ENCODE measurements at places on chromosomes 5 and 9. TPM values are rescaled to one million over a fixed set of nuclear protein-coding genes. Genes with fewer than 3 reads are reported as not detected.
A peak's percentile ranks its signal among the peaks of the same experiment; 100 is the strongest.

DNA sequence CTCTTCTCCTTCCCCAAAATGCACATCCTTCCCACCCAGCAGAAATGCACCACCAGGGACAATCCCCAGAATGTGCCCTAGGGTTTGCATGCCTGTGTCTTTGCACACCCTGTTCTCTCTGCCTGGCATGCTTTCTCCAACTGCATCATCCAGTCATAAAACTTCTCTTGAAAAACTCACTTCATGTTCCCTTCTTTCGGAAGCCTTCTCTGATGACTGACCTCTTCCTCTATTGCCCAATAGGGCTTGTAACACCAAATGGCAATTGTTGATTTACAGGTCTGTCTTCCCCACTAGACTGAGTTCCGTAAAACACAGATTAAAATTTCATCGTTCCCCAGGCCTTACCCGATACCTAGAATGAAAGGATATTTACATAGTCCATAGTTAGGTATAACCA is 83.1 kb upstream of the SPOCK1 start:
- H3K4me3 ChIP-seq: no peak overlapping the region
- H3K27me3 ChIP-seq: peaks cover 4% of the 10 kb centered on the region
- no peaks in the 10 kb centered on the region for H3K36me3 ChIP-seq
- no peaks in the 10 kb centered on the region for H3K4me1 ChIP-seq
- no peak overlapping the region for H3K27ac ChIP-seq

DNA sequence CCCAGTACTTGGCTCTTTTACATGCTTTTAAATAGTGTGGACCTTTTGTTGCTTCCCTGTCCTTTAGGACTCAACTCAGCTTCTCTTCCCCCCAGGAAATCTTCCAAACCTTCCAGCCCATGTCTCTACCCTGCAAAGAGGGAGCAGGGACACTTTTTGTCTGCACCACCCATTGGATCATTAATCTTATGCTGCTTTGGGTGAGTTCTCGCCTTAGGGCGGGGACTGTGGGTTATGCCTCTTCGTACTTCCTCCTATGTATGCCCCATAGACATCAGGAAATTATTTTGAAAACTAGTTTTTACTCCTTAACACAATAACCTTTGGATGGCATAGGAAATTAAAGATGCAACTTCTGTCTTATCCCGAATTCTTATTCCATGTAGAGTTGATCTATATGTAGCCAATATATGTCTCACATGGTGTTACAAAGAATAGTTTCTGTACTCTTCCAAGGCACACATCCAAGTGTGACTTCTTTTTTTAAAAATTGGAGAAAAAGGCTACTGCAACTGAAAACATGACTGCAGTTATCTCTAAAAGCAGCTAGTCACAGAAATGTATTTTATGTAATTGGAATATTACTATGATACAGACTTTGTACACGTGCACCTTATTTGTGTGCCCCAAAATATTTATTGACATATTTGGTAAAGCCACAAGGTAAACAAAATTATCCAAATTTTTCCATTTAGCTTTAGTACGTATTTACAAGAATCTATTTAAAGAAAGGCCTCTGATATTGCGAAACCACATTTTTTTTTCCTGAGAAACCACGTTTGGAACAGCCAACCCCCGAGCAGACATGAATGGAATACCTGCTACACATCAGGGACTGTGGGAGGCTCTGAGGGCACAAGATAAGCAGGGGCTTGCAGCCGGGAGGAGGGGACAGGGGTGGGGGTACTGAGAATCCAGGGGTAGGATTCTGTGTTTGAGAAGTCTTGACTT is 133.6 kb downstream of the WDR41 start:
- peaks cover 10% of the 10 kb centered on the region for H3K27me3 ChIP-seq
- no peak for DNase-seq
- no peak overlapping the region for H3K4me3 ChIP-seq
- peak overlapping the region; percentile 53 for H3K27ac ChIP-seq
- no peaks in the 10 kb centered on the region for H3K4me1 ChIP-seq
- H3K36me3 ChIP-seq: no peaks in the 10 kb centered on the region

DNA sequence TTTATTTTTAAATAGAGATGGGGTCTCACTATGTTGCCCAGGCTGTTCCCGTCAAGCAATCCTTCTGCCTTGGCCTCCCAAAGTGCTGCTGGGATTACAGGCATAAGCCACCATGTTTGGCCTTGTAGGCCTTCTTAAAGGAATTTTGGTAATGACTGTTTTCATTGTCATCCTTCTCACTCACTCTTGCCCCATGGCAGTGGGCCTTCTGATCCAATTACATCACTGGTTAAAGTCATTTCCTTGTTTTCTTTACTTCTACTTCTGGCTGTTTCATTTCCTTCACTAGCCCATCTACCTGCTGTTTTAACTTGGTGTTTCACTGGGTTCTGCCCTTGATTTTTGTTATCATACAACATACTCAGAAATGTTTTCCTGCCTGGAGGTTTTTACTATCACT is 20.1 kb upstream of the NIM1K start:
- peaks cover 18% of the 10 kb centered on the region for H3K36me3 ChIP-seq
- no peak overlapping the region for H3K4me3 ChIP-seq
- H3K4me1 ChIP-seq: peaks cover 7% of the 10 kb centered on the region
- no peak overlapping the region for H3K27ac ChIP-seq
- no peak for DNase-seq

The CATSPER3 gene
- total RNA-seq: 1.3 TPM

The SLC46A2 gene
- total RNA-seq: not detected
